ENCODE measurements at places on chromosomes 11 and 22.

GRCh38 chr22:32473388-32473952, 1.1 kb upstream of the FBXO7 start:
- DNase-seq = peak; percentile 24

DNA sequence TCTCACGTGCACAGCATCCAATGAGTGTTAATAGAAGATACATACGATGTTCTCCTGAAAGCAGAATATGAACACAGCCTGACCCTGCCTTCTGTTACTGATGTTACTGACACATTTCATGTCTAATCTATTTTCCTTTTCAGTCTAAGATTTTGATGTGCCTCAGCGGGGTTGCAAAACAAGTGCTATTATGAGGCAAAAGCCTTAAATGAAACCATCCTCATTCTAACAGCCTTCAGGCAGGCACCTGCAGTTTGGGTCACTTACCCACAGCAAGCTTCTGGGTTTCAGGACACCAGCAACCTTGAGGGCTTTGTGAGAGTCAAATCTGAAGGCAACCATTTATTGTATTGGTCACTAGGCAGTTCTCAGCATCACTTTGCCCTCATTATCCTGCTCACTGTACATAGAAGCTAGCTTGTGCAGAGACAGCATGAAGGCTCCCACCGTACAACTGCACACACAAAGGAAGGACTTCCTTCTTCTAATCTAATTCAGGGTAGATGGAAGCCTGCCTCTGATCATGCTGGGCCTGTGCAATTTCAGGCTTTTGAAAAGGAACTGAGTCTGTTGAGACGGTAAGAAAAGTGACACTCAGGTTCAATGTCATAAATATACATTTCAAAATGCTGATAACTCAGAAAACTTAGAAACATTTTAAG, 183.2 kb upstream of the PITPNB start:
- no peak for DNase-seq

DNA sequence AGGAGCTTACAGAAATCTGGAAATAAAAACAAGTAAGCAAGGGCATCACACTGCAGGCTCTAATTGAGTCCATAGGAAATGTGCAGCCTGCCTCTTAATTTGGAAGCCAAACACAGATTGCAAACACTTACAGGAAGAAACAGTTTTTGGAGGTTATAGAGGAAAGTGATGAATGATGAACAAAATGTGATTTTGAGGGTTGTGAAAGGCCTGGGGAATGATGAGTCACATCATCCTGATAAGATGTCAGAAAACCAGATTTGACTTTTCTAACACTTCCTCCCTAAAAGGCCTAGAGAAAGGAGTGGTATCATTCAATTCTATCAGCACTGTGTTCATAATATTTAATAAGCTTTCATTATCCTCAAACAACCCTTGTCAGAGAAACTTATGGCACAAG, 96.6 kb upstream of the POU2AF2 start:
- DNase-seq = no peak

GRCh38 chr11:108148556-108148955, 27.2 kb downstream of the ACAT1 start:
- no peak for DNase-seq

GRCh38 chr11:62707277-62707861, at the start of the genes BSCL2 and GNG3:
Gene BSCL2, minus strand, starts transcription at chr11:62707424. Its CDS starts 229 bp downstream, at chr11:62707195.
Gene GNG3, plus strand, starts transcription at chr11:62707676. Its CDS starts 620 bp downstream, at chr11:62708296.
- no peak for DNase-seq

DNA sequence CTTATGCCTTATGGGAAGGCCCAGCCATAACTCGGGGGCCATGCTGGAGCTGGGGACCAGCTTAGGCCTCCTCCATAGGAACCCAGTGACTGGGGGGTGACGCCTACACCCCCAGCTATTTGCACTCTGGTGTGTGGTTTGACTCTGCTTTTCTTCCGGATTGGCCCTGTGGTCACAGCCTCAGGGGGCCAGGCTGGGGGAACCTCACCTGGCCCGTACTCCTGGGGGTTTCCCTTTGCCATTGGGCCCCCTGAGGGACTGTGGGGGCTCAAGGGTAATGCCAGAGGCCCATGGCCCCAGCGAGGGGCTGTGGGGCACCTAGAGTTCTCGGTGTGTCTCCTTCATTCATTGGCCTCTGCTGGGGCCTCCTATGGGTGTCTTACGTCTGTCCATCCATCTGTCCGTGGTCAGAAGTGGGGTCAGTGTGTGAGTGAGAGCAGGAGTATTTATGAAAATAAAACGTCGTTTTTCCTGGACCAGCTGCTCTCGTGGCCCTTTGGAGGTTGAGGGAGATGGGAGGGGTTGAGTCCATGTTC, 6.3 kb upstream of the SH3BP1 start:
- DNase-seq = no peak

- no peak for DNase-seq
Measured at GRCh38 chr11:118115048-118115447, 28.3 kb upstream of the SMIM35 start.

DNA sequence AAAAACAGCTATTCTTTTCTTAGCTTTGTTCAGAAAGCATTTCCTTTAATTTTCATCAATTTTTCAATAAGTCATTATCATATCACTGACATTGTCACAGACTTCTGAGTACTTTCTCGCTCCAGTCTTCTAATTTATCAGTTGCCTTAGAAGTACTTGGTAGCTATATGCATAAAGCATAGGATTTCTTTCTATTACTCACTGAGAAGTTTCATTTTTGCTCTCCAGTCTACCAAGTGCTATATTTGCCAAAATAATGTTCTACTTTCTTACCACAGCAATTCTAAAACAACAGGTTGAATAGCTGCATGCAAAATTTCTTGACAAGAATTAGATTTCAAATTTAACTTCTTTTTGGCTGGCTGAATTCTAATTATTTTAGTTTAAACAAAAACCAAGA, 116.3 kb downstream of the STK33 start:
- DNase-seq = no peak

GRCh38 chr11:3865388-3866193, 10.1 kb downstream of the STIM1 start:
- DNase-seq = no peak

DNA sequence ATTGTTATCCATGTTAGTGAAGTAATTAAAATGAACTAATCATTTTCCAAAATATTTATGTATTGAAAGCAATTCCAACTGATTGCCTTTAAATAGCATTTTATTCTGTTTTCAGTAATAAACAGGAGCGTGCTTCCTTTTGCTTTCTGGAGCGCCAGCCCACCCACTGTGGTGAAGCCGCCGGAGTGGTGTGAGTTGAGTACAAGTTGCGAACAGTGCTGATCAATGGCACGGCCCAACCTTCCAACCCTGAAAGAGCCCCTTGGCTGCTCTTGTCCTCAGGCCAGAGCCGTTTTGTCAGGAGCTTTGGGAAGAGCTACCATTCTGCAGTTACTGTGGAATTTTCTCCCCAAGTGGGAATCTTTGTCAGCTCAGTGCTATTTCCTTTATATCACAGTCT, 42.8 kb downstream of the NTM start:
- no peak for DNase-seq

DNA sequence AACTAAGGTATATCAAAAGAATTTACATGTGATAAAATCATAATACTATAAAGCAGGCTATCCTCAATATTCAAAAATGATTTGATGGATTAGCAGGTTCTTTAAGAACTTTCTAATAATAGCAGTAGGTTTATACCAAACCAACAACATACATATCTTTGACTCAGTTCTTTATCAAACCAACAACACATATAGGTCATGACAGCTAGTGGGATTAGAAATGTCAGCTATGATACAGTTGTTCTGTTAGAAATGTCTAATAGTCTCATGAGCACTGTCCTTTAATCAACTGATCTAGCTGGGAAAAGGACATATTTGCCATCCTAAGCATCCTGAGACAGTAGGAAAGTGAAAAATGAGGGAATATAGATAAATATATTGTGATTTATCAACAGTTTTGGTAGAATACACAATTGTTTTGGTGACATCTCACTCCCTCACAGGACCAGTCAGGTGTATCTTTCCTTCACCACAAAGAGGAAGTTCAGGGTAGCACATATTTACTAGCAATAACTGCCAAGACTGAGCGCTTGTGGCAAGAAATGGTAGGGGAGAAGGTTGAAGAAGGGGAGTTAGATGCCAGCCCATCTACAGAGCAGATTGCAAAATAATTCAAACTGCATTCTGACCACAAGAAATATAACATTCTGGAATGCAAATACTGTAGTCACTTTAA, 90.8 kb upstream of the APOA1 start:
- DNase-seq = no peak

- peak; percentile 24 for DNase-seq
Measured at GRCh38 chr11:47186076-47186699, at the start of gene PACSIN3. Gene PACSIN3, minus strand, starts transcription at chr11:47186434. Its CDS starts 3,707 bp downstream, at chr11:47182727.

DNA sequence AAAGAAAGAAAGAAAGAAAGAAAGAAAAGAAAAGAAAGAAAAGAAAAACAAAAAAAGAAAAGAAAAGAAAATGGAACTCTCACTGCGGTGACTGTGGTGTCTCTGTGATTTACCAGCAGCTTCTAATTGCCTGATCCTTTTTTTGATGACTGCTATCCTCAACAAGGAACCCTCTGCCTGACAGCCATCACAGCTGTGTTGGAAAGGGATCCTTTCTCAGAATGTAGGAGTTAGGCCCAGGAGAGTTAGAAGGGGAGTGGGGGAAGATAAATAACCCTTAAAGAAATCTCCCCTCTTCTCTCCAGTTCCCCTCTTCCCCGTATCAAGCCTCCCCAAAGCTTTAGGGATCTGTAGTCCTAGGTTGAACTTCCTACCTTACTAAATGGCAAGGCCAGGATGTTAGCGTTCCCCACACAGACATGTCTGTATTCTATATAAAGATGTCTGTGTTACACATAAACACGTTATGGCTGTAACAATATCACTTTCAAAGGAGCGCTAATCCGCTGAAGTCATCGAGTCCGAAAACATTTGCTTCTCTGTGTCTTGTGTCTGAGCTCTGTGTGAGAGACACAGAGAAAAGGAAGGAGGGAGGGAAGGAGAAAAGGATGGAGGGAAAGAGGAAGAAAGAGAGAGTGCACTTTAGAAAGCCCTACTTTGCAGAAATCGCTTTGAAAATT, 26.8 kb upstream of the WT1 start:
- DNase-seq = no peak

GRCh38 chr11:68775951-68776388, 24.6 kb upstream of the TESMIN start:
- no peak for DNase-seq

GRCh38 chr11:111944139-111944538, 7.0 kb downstream of the DIXDC1 start:
- DNase-seq = no peak

DNA sequence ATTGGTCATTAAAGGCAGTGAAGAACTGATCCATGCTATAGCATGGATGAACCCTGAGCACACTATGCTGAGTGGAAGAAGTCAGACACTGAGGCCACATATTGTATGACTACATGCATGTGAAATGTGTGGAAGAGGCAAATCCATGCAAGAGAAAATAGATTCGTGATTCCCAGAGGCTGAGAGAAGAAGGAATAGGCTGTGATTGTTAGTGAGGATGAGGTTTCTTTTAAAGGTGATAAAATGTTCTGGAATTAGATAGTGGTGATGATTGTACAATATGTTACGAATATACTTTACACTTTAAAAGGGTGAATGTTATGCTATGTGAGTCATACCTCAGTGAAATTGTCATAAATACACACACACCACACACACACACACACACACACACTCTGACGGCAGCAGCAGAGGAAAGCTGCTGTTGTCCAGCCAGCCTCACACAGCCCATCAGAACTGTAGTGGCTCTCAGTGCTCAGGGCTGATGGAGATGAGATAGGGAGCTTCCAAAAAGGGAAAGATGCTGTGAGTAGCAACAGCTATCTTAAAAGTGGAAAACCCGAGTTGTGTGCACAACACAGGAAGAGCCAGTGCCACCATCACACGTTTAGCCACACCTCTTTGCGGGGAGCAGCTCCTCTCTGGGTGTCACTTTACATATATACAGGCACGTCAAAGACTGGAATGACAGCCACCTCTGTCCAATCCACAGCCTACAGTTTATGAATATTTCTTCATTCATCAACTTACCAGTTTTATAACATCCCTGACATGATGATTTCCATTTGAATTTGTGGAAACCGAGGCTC, 153.0 kb downstream of the SPATA19 start:
- DNase-seq = no peak

GRCh38 chr11:119359365-119360214, 13.1 kb upstream of the MFRP start:
- no peak for DNase-seq

DNA sequence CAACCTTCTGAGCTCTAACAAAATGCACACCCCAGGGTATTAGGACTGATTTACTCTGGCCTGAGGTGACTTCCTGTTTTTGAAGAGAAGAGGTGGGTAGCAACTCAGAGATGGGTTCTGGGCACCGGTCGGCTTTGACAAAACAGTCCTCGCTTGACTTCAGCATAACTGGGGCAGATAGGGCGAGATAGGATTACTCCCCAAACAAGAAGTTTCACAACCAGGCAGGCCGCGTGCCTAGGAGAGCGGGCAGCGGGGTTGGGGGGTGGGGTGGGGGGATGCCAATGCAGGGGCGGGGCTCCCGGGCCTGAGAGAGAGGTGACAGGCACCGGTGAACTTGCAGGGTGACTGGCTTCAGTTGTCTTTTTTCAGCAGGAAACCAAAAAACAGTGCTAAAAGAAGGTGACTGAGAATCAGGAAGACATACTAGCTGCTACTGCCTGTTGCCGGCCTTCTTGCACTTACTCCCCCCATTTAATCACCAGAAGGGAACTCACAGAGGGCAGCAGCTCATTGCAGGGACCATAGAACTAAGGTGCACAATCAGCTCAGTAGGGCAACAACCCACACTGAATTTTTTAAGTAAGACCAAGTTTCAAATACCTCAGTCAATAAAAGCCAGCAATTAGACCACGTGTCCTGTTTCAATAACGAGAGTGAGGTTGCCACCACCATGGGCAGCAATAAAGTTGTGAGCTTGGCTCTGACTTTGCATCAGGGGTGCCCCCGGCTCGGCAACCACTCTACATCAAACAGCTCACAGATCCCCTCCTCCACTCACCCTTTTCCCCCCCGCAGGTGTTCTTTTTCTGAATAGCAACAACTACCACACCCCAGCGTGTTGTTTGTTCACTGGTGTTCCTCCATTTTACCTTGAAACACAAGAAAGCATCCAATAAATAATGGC, 37.2 kb upstream of the ETS1 start:
- DNase-seq = peak; percentile 47

DNA sequence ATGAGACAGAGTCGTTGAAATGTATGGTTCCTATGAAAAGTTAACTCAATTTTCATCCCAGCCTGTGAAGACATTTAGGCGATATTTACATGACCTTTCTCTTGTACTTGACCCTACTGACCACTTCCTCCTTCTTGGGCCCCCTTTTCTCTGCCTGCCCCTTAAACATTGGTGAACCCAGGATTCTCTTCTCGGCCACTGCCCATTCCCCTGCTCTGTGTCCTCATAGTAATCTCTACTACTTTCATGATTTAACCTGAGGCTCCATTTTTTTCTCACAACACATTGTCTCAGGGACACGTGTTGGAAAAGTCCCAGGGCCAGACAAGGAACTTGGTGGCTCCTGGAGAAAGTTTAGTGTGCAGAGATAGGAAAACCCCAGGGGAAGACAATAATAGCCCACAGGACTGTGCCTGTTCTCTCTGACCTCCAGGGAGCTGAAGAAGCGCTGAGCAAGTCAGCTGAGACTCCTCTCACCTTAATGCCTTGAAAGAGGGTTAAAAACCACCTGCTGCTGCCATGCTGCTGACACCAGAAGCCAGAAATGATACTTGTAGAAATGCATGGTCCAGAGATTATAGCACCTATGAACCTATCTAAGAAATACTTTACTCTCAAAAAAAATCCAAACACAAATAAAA, 42.5 kb upstream of the SPATA19 start:
- no peak for DNase-seq

- no peak for DNase-seq
Measured at GRCh38 chr22:46513908-46514550, 23.4 kb downstream of the CELSR1 start.

- DNase-seq = no peak
Measured at GRCh38 chr11:80214413-80214812, 773.6 kb upstream of the TENM4 start.

GRCh38 chr11:111573821-111574249, 28.4 kb upstream of the SIK2 start:
- no peak for DNase-seq
